CD8-positive, alpha-beta memory T cell (primary cell): ENCODE measurements at places on chromosomes 7 and 10. TPM values are rescaled to one million over a fixed set of nuclear protein-coding genes. Genes with fewer than 3 reads are reported as not detected.

NPFFR1 gene
- polyA plus RNA-seq: not detected

CDC14C gene
- not detected for polyA plus RNA-seq

COL1A2 gene
- polyA plus RNA-seq: not detected

PON1 gene
- not detected for polyA plus RNA-seq

MSMB gene
- not detected for polyA plus RNA-seq

TRIM50 gene
- not detected for polyA plus RNA-seq

DNAJC30 gene
- 10.0 TPM for polyA plus RNA-seq

MRPL43 gene
- 129 TPM for polyA plus RNA-seq

AMZ1 gene
- 0.08 TPM for polyA plus RNA-seq

INPP5F gene
- polyA plus RNA-seq: 4.4 TPM

MDFIC gene
- polyA plus RNA-seq: 125 TPM

ANKRD30A gene
- not detected for polyA plus RNA-seq

MKX gene
- polyA plus RNA-seq: not detected

DNA sequence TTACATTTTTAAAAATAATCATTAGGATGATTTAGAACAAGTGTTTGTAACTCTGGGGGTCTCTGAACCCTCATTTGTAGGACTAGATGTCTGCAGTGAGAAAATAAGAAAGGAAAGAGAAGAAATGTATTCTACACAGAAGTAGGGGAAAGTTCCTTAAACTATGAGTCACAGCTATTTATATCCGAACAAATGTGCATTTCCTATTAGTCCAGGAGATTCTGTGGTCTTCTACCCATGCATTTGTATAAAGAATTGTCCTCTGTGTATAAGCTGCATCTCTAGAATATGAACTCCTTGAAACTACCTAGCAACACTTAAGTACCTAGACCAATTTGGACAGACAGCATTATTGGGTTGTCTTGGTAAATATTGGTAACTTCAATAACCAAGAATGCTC is 15.9 kb upstream of the CD36 start:
- no peak for DNase-seq

DNA sequence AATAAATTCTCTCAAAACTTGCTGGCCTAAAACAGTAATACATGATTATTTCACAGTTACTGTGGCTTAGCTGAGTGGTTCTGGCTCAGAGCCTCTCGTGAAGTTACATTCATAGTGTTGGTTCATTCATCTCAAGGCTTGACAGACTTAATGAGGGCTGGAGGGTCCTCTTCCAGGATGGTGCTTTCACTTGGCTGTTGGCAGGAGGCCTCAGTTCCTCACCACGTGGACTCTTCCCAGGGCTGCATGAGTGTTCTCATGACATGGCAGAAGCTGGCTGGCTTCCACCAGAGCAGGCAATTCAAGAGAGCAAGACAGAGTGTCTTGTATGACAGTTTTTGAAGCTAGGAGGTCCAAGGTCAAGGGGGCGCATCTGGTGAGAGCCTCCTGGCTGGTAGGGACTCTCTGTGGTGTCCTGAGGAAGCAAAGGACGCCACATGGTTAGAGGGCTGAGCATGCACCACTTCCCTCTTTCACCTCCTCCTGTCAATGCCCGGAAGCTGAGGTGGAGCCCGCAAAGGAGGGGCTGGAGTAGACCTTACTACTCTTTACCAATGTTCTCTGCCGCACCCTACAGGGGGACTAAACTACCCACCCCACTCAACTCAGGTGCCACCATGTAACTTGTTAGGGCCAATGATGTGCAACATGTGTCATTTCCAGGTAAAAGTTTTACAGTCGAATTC is 58.2 kb upstream of the YAE1 start:
- DNase-seq: no peak

DNA sequence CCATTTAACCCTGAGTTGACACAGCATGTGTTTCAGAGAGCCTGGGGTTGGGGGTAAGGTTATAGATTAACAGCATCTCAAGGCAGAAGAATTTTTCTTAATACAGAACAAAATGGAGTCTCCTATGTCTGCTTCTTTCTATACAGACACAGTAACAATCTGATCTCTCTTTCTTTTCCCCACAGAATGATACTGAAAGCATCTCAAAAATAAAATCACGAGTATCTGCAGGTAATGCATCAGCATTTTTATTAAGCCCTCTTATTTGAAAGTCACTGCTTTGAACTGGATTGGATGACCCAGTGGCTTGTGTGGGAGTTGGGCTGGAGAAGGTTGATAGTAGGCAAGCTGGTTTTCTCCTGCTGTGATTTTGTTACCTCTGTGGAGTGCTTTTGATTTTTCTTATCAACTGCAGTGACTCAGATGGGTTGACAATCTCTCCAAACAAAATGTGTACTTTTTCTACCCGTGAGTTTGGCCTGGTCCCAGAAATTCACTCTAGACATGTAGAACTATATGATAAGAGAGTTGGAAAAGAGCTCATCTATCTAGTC is 253.5 kb upstream of the PRKCQ start:
- DNase-seq: no peak

DNA sequence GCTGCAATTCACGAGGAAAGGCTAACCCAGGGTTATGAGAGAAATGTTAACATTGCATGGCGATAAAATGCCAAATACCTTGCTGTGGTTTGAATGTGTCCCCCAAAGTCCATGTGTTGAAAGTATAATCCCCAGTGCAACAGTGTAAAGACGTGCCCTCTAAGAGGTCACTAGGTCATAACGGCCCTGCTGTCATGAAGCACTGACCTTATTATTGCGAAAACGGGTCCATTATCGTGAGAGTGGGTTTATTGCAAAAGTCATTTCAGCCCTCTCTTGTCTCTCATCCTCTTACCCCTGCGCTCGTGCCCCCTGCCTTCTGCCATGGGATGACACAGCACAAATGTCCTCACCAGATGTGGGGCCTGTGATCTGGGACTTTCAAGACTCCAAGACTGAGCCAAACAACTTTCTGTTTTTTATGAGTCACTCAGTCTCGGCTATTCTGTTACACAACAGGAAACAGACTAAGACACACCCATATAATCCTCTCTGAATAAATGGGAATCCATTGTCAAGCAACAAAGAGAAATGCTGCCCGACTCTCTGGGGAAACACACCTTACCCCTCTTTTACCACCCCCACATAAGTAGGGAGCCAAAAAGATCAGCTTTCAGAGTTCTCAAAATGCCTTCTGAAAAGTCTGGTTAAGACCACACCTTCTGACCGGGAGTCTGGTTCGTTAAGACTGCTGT is 73.1 kb upstream of the UCN3 start:
- no peak for DNase-seq

- DNase-seq: no peak
These were observed 481.1 kb downstream of the SEMA3D start for GRCh38 chr7:84705706-84706105.

- no peak for DNase-seq
These were observed 124.0 kb upstream of the PRSS58 start for GRCh38 chr7:142381727-142382390.

- DNase-seq: no peak
These were observed 145.5 kb upstream of the AGR3 start for GRCh38 chr7:17027143-17027788.

DNA sequence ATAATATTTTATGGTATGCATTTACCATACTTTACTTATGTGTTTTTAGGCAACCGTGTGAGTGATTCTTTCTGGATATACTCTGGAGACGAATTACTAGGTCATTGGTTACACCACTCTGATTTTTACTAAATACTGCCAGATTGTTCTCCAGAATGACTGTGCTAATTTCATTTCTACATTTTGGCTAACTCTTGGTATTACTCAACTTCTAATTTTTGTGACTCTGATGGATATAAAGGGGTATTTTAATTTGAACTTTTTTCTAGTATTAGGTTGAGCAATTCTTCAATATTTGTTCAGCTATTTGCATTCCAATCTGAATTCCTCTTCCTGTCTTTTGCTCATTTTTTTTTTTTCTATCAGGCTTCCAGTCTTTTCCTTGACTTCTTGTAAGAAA is 223.6 kb downstream of the MDFIC start:
- no peak for DNase-seq

DNA sequence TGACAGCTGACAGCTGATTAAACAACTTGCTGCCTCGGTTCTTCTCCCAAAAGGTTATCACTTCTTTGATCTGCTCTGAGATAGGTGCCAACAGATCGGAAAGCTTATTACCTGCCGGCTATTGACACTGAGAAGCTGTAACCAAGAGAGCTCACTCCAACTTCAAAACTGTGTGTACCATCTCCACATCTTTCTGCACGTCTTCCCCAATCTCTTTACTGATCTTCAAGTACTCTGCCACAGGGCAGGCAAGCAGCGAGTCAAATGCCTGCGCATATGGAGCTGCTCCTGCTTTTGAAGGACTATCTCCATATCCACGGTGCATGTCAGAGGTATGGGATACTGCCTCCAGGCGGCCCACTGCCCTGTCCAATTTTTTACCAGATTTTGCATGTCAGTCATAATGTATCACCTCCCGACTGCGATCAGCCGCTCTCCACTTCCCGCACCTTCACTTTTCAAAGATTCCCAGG is 352 bp upstream of the ZNF485 start:
- no peak for DNase-seq

- no peak for DNase-seq
These were observed 82.4 kb downstream of the SHH start for GRCh38 chr7:155729847-155730246.

GRCh38 chr10:94066411-94066810 is 72.7 kb downstream of the PLCE1 start:
- DNase-seq: no peak

GRCh38 chr7:2764621-2765020 is 76.6 kb downstream of the AMZ1 start:
- no peak for DNase-seq

DNA sequence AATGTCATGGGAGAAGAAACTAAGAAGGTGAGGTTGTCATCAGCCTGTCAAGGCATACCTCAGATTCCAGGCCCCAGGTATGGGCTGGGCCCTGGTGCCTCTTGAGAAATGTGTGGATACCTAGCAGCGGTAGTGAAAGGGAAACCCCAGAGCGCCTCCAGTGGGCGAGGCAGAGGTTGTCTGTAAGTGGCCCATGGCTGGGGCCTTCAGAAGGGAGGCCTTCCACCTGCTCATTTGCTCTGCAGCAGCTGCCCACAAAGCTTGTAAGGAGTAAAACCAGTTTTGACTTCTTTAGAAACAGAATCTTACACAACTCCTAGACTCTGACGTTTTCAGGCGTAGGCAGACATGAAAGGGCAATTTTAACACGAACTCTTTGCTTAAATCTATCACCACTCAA is 509.9 kb downstream of the PARD3 start:
- DNase-seq: no peak

GRCh38 chr7:84848219-84848973 is 338.5 kb downstream of the SEMA3D start:
- DNase-seq: no peak

- DNase-seq: no peak
These were observed 17.8 kb downstream of the GRK5 start for GRCh38 chr10:119225083-119225658.

DNA sequence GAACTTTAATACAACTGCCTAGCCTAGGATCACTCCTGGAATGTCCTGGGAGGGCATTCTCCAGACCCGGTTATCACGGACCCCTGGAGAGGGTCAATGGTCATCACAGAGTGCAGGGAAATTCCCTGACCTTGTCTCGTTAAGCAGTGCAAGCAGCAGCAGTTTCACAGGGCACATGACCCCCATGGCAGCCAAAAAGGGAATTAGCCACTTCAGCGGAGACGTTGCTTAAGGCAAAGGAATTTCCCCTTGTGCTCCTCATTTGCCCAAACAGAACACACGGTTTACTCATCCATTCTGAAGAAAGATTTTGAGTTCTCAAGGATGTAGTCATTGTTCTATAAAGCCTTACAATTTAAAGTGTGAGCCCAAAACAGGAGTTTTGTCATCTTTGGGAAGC is 260.3 kb downstream of the SNX13 start:
- DNase-seq: no peak

DNA sequence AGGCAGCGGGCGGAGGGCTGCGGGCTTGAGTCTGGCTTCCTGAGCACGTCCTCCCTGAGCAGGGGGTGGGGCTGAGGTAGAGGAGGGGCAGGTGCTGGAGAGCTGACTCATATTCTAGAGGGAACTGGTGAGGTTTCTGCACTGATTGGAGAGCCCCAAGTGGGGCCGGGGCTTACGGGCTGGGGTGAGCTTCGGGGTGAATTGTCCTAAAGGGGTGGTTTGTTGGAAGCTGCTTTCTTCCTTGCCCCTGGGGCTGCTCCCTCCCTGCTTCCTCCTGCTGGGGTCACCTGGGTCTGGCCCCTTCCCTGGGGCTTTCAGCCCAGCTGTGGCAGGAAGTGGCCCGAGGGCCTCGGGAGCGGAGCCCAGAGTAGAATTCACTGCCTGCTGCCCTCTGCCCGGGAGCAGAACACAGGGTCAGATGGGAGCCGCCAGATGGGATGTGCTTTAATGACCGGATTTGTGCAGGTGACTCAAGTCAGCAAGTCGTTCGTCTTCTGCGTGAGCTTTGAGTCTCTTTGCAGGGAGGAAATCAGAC is 48.6 kb downstream of the FAM20C start:
- DNase-seq: no peak
